Muscle of leg (tissue), 16 donors: ENCODE measurements at places on chromosomes 5 and 9. TPM values are rescaled to one million over a fixed set of nuclear protein-coding genes. Genes with fewer than 3 reads are reported as not detected.

GRCh38 chr9:137685741-137686420 is 67.1 kb downstream of the EHMT1 start:
- no peaks in the 10 kb centered on the region for H3K36me3 ChIP-seq
- H3K27ac ChIP-seq = no peak overlapping the region
- no peak overlapping the region for H3K4me3 ChIP-seq
- H3K27me3 ChIP-seq = no peaks in the 10 kb centered on the region
- peaks cover 16% of the 10 kb centered on the region for H3K4me1 ChIP-seq
- no peak for DNase-seq

DNA sequence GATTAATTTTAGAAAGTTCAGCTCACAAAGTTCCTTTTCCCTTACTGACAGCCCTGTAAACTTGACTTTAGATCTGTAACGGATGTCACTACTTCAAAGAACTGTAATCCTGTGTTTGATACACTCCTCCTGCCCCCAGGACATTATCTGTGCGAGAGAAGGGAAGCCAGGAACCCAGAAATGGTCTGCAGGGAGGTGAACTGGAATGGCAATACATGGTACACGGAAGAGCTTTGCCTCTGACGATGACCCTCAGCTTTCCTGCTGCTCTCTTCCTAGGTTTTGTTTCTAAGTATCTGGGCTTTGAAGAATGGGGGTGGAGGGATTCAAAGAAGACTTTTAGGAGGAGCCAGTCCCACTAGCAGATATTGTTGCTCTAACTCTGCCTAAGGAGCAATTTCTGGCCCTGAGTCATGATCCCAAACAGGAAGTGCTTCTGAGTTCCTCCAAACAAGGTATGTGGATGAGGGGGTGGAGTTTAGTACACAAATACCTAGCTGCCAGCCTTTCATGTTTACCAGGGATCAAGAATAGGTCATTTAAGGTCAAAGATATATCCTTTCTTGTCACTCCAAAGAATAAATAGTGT is 43.4 kb upstream of the TMC1 start:
- H3K4me1 ChIP-seq = peaks cover 2% of the 10 kb centered on the region
- H3K36me3 ChIP-seq = no peaks in the 10 kb centered on the region
- H3K4me3 ChIP-seq = no peak overlapping the region
- H3K27ac ChIP-seq = no peak overlapping the region

DNA sequence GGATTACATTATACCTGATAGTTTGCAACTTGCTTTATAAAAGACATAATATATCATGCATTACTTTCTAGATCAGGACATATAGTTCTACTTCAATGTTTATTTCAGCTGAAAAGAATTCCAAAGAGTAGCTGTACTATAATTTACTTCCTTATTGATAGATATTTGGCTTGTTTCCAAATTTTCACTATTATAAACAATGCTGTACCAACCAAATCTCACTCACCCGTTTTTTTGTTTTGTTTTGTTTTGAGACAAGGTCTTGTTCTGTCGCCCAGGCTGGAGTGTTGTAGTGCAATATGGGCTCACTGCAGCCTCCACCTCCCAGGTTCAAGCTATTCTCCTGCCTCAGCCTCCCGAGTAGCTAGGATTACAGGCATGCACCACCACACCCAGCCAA is 132.7 kb downstream of the GNAQ start:
- no peak overlapping the region for H3K4me3 ChIP-seq
- H3K27ac ChIP-seq = no peak overlapping the region
- no peaks in the 10 kb centered on the region for H3K27me3 ChIP-seq
- peaks cover 10% of the 10 kb centered on the region for H3K36me3 ChIP-seq
- no peaks in the 10 kb centered on the region for H3K4me1 ChIP-seq
- no peak for DNase-seq

FST gene
- 32.4 TPM for total RNA-seq

MED22 gene
- total RNA-seq = 22.7 TPM

IFNA2 gene
- total RNA-seq = 0.09 TPM

DNA sequence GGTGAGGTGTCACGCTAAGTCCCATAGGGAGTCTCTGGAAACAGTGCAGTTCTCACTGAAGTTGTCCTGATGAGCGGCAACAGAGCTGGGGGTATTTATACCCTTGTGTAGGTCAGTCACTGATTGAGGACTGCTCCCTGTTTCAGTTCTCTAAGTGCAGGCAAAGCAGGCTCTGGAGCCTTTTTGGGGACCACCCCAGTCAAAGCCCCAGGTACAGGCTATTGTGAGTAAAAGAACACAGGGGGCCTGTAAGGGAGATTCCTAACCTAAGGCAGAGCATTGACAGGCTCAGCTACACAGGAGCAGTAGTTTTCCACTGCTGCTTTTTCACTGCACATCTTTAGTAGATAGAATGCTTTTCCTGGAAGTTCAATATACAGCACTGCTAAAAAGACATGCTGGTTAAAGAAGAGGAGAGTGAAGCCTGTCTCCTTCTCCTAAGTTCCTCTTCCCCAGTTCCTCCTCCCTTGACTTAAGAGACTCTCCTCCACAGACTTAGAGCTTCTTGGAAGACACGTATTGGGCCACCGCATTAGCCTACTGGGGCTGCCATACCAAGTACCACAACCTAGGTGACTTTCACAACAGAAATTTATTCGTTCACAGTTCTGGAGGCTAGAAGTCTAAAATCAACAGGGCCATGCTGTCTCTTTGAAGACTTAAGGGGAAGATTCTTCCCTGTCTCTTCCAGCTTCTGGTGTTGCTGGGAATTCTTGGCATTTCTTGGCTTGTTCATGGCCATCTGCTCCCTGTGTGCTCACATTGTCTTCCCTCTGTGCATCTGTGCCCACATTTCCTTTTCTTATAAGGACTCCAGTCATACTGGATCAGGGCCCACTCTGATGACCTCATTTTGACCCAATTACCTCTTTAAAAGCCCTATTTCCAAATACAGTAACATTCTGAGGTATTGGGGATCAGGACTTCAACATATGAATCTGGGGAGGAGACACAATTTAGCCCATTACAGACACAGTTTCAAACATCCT is 221.0 kb downstream of the ESM1 start:
- no peaks in the 10 kb centered on the region for H3K4me1 ChIP-seq
- H3K4me3 ChIP-seq = no peak overlapping the region
- no peak overlapping the region for H3K27ac ChIP-seq
- no peak for DNase-seq

GRCh38 chr9:121009650-121010049 is 40.4 kb downstream of the C5 start:
- peaks cover 3% of the 10 kb centered on the region for H3K36me3 ChIP-seq
- no peak overlapping the region for H3K4me3 ChIP-seq
- H3K27me3 ChIP-seq = no peaks in the 10 kb centered on the region
- no peaks in the 10 kb centered on the region for H3K4me1 ChIP-seq
- H3K27ac ChIP-seq = no peak overlapping the region

- H3K27ac ChIP-seq = no peak overlapping the region
- no peak overlapping the region for H3K4me3 ChIP-seq
- no peaks in the 10 kb centered on the region for H3K27me3 ChIP-seq
- H3K4me1 ChIP-seq = no peaks in the 10 kb centered on the region
- DNase-seq = no peak
Observed at GRCh38 chr5:148750614-148751013, 75.8 kb upstream of the ADRB2 start.

MIGA2 gene
- 14.7 TPM for total RNA-seq

SLC46A2 gene
- total RNA-seq = 0.04 TPM

DNA sequence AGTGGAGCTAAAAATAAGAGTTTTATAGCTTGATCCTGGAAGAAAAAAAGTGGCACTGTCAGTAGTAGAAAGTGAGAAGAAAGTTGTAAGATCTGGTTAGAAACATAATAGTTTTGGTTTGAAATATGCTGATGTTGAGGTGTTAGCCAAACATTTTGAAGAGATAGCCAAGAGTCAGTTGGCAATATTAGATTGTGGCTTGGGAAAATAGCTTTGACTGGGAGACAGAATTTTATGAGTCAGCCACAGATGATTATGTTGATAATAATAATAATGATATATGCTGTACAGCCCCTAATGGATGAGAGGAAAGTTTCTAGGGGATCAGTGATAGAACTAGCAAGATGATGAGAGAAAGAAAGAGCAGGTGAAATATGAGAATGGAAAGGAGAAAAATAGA is 12.4 kb upstream of the CDH18 start:
- DNase-seq = no peak
- H3K27ac ChIP-seq = no peak overlapping the region
- H3K36me3 ChIP-seq = no peaks in the 10 kb centered on the region
- no peaks in the 10 kb centered on the region for H3K27me3 ChIP-seq
- no peaks in the 10 kb centered on the region for H3K4me1 ChIP-seq

- no peaks in the 10 kb centered on the region for H3K27me3 ChIP-seq
- peaks cover 37% of the 10 kb centered on the region for H3K4me1 ChIP-seq
- H3K4me3 ChIP-seq = no peak overlapping the region
- peaks cover 2% of the 10 kb centered on the region for H3K36me3 ChIP-seq
- no peak for DNase-seq
- H3K27ac ChIP-seq = no peak overlapping the region
Observed at GRCh38 chr9:113910036-113910639, 34.0 kb downstream of the ZNF618 start.

QRFP gene
- not detected for total RNA-seq

RAD17 gene
- 21.2 TPM for total RNA-seq

DNA sequence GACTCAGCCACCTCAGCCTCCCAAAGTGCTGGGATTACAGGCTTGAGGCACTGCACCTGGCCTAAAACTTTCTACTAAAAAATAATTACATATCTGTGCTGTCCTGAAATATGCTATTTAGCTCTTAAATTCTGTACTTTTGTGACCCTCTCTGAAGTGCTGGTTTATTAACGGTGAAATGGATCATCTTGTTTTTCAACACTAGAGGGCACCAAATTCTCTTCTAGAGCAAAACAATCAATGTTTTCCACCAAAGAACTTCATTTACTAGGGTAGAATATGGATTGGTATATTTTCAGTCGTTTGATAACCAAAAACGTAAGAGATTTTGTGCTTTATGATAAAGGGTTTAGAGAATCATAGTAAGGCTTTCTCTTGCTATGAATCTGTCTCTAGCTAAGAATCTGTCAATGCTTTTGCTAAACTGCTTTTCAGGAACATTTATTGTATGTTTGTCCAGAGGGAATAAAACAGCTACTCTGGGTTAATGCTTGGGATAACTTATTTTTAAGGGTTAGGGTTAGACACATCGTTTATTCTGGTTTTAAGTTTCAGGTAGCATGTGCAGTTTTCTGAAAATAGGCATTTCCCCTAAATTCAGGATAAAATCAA is 63.6 kb downstream of the RNF180 start:
- no peaks in the 10 kb centered on the region for H3K36me3 ChIP-seq
- no peaks in the 10 kb centered on the region for H3K4me1 ChIP-seq
- H3K4me3 ChIP-seq = no peak overlapping the region

RNF20 gene
- 24.5 TPM for total RNA-seq

RGS7BP gene
- 5.3 TPM for total RNA-seq

DNA sequence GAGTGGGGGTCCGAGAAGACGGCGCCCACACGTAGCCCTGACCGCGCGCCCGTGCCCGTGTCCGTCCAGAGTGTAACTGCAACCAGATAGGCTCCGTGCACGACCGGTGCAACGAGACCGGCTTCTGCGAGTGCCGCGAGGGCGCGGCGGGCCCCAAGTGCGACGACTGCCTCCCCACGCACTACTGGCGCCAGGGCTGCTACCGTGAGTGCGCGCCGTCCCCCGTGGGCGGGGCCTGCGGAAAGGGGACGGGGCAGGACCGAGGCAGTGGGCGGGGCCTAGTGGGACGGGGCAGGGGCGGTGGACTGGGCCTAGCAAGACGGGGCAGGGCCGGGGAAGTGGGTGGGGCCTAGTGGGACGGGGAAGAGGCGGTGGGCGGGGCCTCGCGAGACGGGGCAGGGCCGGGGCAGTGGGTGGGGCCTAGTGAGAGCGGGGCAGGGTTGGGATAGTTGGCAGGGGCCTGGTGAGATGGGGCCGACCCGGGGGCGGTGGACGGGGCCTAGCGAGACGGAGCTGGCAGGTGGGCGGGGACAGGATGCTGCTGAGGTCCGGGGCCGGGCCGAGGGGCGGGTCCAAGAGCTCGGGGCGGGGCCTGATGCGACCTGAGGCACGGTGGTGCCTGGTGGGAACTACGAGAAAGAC is 79.1 kb downstream of the NTNG2 start:
- DNase-seq = peak; percentile 92
- peak overlapping the region; percentile 41 for H3K4me3 ChIP-seq
- H3K27me3 ChIP-seq = peaks cover 81% of the 10 kb centered on the region
- H3K27ac ChIP-seq = no peak overlapping the region

- H3K27me3 ChIP-seq = no peaks in the 10 kb centered on the region
- H3K4me3 ChIP-seq = no peak overlapping the region
- DNase-seq = no peak
- no peaks in the 10 kb centered on the region for H3K4me1 ChIP-seq
- H3K27ac ChIP-seq = no peak overlapping the region
- H3K36me3 ChIP-seq = no peaks in the 10 kb centered on the region
Observed at GRCh38 chr5:57816108-57816507, 333.5 kb upstream of the ACTBL2 start.

DNA sequence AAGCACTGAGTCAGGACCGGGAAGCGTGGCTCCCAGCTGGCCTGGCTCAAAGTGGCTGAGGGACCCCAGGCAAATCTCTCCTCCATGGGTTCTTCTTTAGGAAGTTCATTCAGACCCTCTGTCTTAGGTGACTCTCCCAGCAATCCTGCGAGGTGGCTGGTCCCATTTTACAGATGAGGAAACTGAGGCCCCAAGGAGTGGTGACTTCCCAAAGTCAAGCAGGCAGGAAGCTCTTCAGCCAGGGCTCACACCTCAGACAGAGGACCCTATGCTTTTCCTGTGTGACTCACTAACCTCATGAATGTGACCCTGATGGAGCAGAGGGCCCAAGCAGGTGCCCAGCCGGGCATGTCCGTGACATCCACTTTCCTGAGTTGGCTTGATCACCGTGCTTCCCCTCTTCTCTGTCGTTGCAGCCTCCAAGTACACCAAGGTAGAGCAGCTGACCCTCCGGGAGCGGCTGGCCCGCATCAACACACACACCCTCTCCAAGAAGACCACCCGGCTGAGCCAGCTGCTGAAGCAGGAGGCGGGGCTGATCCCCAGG is 36.5 kb downstream of the ARHGEF37 start:
- H3K27me3 ChIP-seq = no peaks in the 10 kb centered on the region
- no peaks in the 10 kb centered on the region for H3K36me3 ChIP-seq
- peaks cover 11% of the 10 kb centered on the region for H3K4me1 ChIP-seq
- DNase-seq = no peak

HTR1A gene
- not detected for total RNA-seq
